ENCODE measurements at places on chromosomes 4 and X.

GRCh38 chrX:136061286-136061685, 76.1 kb downstream of the SLC9A6 start:
- no peak for DNase-seq

DNA sequence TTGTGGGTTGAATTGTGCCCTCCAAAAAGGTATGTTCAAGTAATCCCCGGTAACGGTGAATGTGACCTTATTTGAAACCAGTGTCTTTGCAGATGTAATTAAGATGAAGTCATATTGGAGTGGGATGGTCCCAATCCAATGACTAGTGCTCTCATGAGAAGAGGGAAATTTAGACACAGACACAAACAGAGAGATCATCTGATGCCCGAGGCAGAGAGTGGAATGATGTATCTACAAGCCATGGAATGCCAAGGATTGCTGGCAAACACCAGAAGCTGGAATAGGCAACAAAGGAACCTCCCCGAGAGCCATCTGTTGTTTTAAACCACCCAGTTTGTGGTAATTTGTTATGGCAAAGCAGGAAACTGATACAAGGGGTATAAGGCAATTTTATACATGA, 35.1 kb downstream of the RPS6KA3 start:
- no peak for DNase-seq

- no peak for DNase-seq
Observed at GRCh38 chr4:130393231-130393630, 1297.3 kb downstream of the C4orf33 start.

GRCh38 chr4:119835613-119835910, 207.0 kb upstream of the PDE5A start:
- no peak for DNase-seq

DNA sequence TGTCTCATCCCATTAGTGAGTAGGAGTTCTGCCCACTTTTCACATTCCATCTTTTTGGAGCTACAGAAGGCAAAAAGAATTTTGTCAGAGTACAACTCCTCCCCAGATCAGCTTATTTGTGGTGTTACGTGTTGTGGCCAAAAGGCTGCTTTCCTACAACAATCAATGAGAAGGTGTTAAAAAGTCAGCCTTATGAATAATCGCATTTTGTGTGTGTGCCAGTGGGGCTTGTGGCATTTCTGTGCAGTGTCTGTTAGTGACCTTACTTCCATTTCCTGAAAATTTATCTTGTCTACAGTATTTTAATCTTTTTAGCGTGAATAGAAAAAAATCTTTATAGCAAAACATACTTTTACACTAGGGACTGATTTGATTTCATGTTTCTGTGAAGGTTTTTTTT, 458.3 kb upstream of the LCORL start:
- no peak for DNase-seq
